Cardiac muscle cell (in vitro differentiated cells and primary cell): ENCODE measurements at places on chromosomes 7 and 10. TPM values are rescaled to one million over a fixed set of nuclear protein-coding genes. Genes with fewer than 3 reads are reported as not detected.

NKX1-2 gene
- 0.33 TPM in 1 of 2 replicates, not detected in the other for total RNA-seq

IGFBP1 gene
- 0.18 TPM in 1 of 2 replicates, not detected in the other for total RNA-seq

SNCG gene
- 3.0 and 7.9 TPM in 2 replicates for total RNA-seq

- no peaks in the 10 kb centered on the region for H3K27me3 ChIP-seq
- no peak overlapping the region for H3K27ac ChIP-seq
- no peaks in the 10 kb centered on the region for H3K4me1 ChIP-seq
- no peak for DNase-seq
Measured at GRCh38 chr7:41732843-41733306, 30.0 kb upstream of the INHBA start.

DNA sequence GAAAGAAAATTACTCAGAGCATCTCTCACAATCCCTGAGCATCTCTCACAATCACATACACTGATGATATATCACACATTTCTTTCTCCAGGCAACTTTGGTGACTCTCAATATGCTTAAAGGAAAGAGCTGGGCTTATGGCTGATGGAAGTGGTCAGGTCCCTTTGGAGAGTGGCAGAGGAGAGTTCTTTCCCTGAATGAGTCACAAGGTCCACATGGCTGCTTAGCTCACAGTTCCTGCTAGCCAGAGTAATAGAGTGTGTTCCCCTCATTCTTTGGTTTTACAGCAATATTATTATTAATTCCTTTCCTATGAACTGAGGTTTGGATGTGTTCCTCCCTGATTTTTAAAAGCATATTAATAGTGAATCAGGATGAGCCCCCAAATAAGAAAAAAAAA lies 287.4 kb downstream of the C7orf25 start:
- H3K27ac ChIP-seq, result no peak overlapping the region
- no peak for DNase-seq
- no peak overlapping the region for H3K4me3 ChIP-seq
- no peaks in the 10 kb centered on the region for H3K36me3 ChIP-seq
- H3K4me1 ChIP-seq, result peaks cover 6% of the 10 kb centered on the region

DNA sequence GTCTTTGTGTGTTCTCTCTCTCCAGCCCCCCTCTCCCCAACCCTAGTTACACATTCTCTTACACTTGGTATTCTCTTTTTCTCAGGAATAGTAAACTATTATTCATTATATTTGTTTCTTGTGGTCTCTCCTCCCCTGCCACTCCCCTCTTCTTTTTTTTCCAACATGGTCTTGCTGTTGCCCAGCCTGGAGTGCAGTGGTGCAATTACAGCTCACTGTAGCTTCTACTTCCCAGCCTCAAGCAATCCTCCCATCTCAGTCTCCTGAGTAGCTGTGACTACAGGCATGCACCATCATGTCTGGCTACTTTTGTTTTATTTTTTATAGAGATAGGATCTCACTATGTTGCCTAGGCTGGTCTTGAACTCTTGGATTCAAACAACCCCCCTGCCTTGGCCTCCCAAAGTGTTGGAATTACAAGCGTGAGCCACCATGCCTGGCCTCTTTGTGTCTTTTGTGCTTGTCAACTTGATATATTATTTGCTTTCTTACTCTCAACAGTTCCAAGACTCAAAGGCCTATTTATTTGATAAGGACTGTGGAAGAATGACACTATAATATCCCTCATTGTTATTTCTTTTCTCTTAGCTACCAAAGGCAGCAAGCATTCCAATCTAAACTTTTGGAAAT lies 66.9 kb downstream of the MLLT10 start:
- DNase-seq, result no peak
- peaks cover 4% of the 10 kb centered on the region for H3K4me1 ChIP-seq
- H3K4me3 ChIP-seq, result no peak overlapping the region
- no peaks in the 10 kb centered on the region for H3K27me3 ChIP-seq

DNA sequence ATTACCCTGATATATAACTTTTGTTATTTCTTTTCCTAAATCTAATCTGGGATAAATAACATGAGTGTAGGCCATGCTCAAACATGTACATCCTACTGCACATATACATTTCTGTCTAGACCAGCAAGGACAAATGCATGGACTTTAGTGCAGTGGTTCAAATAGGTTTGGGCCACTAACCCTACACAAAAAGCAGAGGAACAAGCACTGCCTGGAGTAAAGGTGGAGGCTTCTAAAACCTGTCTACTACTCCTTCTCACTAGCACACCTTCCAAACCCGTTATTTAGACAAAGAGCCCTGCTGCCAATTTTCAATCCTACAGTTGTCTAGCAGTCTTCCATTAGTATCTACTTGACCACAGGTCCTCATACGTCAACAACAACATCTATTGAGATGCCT lies 34.8 kb downstream of the SGCE start:
- H3K4me1 ChIP-seq, result peaks cover 23% of the 10 kb centered on the region
- no peaks in the 10 kb centered on the region for H3K27me3 ChIP-seq
